Urothelium cell line (cell line): ENCODE measurements at places on chromosomes 7 and 10.
A peak's percentile ranks its signal among the peaks of the same experiment; 100 is the strongest.

- no peak for DNase-seq
These were observed 21.8 kb upstream of the EXOC6 start for GRCh38 chr10:92826504-92826903.

GRCh38 chr10:43145311-43145710, 7.1 kb downstream of the CSGALNACT2 start:
- no peak for DNase-seq

- DNase-seq: no peak
These were observed 44.3 kb upstream of the PRKAR1B start for GRCh38 chr7:771234-772004.

GRCh38 chr7:82264783-82265305, 178.7 kb downstream of the CACNA2D1 start:
- no peak for DNase-seq

DNA sequence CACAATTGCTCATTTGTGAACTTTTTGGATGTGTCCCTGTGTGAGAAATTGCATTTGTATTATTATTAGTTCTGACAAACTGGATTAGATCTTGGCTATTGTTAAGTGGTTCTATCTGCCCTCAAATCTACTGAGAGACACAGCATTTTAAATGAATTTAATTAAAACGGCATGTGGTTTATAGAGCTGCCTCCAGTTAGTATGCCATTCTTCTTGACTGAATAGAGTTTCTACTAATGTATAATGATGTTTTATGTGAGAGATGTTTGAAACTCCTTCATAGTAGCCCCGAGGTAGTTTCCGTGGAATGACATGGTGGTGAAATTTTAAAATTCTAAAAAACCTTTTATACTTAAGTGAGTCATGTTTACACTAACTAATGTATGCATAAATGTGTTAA, 110.9 kb downstream of the DYNC1I1 start:
- DNase-seq: no peak

DNA sequence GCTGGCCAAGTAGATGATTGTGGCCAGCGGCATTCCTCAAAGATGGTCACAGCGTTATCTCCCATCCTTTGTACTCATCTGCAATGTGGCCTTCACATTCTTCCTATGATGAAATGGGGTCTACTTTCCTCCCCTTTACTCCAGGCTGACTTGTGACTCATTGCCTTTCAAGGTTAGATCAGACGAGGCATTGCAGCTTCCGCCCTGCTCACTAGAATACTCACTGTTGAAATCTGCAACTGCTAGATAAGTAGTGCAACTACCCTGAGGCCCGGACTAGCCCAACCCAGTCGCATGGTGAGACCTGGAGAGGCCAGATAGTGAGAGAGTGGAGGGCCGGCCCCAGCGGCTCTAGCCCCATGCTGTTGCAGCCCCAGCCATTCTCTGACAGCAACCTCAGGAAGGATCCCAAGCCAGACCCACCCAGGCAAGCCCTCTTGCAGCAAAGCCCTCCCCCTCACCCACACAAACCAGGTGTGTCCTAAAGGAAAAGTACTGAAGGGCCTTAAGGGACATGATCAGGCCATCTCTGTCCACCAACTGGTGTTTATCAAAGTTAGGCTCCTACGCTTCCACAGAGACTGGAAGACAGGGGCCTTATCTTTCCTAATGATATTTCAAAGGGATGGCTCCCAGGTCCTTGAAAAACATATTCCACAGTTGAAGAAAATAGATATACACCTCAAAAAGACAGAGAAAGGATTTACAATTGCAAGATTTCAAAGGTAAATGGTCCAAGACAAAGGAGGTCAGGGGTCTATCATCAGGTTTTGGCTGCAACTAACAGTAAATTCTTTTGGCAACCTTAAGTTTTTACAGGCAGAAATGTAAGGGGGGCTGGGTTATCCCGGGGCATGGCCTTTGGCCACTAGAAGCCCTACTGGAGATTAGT, 107.2 kb upstream of the TRIM24 start:
- DNase-seq: peak; percentile 6

DNA sequence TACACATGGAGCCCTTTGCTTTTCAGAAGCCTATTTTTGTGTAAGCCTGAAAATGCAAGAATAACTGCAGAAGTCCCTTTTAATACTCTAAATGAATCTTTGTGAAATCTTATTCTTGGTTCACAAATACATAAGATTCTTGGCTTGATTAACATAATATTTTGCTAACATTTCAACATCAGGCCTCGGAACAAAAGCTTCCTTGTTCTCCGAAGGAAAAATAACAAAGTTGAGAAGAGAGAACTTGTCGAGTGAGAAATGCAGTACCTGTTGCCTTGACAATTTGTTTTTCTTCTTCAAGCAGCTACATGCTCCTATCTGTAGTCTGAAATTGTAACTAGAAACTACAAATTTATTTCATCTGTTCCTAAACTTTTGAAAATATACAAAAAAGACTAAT, 8.5 kb downstream of the NT5C2 start:
- DNase-seq: no peak

DNA sequence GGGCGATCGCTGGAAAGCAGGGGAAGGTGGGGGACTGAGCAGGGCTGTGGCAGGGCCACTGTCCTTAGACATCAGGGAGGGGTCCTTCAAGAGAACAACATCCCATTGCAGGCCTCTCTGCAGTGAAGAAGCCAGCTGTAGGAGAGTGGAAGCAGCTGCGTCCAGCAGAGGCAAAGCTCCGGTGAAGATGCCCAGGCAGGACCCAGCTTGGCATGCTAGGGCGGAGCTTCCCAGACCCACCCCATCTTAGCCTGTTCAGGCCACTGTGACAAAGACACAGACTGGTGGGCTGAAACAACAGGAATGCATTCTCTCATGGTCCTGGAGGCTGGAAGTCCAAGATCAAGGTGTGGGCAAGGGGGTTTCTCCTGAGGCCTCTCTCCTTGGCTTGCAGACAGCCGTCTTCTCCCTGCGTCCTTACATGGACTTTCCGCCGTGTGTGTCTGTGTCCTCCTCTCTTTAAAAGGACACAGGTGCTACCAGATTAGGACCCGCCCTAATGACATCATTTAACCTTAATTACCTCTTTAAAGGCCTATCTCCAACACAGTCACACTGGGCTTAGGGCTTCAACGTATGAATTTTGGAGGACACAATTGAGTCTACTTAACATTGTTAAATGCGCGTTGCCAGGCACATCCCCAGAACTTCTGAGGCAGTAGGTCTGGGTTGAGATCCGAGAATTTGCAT, 178.1 kb upstream of the GRB10 start:
- DNase-seq: no peak

- DNase-seq: no peak
These were observed 66.1 kb upstream of the PDZD8 start for GRCh38 chr10:117441361-117441760.

DNA sequence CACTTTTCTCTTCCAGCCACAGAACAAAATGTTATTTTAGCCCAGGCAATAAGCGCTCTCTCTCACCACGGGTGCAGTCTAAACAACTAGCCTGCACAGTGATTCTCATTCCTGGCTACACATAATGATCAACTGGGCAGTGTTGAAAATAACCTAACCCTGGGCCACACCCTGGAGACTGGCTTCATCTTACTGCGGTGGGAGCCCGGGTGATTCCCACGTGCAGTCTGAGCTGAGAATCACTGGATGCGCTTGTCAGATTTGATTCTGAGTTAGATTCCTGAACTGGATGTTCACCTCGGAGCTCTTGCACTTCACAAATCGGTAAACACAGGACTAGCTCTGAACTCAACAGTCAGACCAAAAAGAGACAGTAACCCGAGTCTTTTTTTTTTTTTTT, 14.9 kb downstream of the ZC3HAV1 start:
- no peak for DNase-seq

DNA sequence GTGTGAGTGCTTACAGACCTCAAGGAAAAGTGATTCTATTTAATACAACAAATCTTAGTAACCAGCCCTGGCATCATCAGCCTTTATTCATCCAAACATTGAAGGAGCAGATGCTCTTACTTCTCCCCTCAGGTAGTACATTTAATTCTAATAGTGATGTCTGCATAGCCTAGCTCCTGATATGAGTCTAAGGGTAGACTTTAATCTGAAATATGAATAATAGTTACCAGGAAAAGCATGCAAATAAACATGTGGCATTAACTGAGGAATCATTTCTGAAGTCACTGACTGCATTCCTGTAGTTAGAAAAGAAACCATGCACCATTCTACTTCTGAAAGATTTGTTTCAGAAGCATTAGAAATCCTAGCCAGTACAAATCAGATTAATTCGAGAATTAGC, 25.7 kb upstream of the LMBR1 start:
- DNase-seq: no peak

DNA sequence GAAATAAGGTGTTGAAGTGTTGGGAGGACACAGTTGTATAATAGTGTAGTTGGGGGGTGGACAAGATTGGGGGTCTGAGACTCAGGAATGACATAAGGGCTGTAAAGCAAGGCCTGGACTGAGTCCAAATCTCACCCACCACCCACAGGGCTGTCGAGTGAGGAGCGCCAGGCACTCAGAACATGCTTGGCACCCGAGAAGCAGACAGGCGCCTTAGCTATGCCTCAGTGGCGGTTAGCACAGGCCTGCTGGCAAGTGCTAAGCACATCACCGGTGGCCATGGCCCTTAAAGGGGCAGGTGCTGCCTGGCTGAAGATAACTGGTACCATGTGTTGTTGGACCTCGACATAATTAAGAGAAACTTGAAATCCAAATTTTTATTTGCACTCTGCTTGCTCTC, 90.7 kb downstream of the COL13A1 start:
- no peak for DNase-seq

DNA sequence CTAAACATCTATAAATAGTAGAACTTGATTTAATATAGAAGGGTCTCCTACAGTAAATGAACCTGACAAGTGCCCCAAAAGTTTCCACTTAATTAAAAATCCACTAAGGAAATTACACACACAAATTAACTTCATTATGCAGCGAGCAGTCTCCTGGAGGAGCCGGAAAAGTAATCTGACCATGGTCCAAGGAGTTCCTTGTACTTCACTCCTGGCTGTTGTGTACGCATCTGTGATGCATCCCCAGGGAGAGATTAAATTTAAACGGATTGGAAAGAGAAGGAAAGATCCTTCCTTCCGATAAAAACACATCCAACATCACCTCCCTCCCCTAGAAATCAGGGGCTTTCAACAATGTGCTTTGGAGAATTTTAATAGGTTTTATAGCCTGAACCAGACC, 85.5 kb downstream of the PARD3 start:
- DNase-seq: no peak

DNA sequence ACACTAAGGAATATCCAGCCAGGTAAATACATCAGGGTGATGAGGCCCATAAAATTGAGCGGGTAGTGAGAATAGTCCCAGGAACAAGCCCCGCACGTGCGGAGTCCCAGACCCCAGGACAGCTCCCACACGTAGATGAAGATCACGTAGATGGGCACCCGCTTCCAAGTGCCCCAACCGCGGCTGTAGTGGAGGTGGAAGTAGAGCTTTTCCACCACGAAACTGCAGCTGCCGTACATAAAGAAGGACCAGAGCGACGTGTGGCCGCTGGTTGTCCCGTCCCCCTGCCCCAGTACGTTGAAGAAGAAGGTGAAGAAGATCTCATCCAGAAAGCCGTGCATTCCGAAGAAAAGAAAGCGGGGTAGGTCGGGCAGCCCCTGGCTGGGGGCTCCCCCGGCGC, 948 bp downstream of the TMEM229A start:
- no peak for DNase-seq

DNA sequence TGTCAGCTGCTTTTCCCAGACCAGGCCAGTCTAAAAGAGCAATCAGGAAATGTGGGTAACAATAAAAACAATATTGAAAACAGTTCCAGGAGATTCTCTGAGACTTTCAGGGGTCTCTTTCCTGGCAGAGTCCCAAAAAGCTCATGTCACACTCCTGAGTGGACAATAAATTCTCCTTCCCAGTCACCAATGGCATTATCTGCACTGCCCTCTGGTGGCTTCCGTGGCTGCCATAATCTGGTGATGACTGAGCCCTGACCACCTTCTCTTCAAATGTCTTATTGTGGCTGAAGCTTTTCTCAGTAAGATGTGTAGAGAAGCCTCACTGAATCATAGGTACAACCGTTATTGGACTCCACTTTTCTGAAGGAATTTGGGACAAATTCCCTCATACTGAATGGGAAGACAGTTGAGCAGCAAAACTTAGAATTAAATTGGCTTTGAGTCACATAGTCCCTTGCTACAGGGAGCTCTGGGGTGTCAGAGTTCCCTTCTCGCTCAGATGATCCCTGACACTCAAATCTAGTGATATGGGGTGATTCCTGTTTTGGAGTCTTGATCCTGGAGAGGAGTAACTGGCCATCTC, 24.4 kb upstream of the ASAH2 start:
- peak; percentile 46 for DNase-seq

DNA sequence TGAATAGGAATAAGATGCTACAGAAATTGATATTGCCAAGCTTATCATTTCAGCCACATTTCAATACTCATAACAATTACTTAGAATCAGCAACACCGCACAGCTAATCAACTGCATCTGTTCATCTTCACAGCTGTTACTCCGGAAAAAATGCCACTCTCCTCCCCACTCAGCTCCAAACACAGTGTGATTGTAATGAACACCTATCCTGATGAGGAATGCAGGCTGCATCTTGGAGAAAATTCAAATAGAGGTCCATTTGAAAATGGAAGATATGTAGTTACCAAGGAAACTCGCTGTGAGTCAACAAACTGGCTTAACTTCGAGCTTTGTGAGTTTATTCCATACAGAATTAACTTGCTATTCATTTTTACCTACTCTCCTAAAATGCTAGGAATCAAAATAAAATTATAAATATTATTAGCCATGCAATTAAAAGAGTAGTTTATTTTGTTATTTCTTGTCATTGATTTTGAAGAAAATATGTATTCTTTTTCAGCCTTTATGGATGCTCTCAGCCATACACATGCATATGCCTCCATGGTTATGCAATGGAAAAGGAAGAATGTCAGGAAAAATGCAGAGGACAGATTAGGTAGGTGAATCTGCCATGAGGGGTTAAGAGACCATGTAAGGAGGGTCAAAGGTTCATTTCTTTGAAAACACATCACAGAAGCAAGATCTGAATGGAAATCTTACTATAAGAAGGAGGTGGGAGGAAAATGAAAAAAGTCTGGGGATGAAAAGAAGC, 267.2 kb downstream of the POM121L12 start:
- no peak for DNase-seq

GRCh38 chr10:66362522-66362921, 563.3 kb upstream of the LRRTM3 start:
- no peak for DNase-seq

DNA sequence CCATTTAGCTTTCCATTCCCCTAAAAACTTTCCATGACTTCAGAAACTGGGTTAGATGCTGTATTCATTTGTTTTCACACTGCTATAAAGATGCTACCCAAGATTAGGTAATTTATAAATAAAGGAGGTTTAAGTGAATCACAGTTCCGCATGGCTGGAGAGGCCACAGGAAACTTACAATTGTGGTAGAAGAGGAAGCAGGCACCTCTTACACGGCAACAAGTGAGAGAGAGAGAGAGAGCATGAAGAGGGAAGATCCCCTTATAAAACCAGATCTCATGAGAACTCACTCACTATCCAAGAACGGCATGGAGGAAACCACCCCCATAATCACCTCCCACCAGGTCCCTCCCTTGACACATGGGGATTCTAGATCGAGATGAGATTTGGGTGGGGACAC, 336.8 kb downstream of the TFEC start:
- no peak for DNase-seq
